ENCODE measurements at places on chromosomes 2 and 18.

- DNase-seq = no peak
These were observed 260.9 kb downstream of the ICOS start for GRCh38 chr2:204197336-204198005.

DNA sequence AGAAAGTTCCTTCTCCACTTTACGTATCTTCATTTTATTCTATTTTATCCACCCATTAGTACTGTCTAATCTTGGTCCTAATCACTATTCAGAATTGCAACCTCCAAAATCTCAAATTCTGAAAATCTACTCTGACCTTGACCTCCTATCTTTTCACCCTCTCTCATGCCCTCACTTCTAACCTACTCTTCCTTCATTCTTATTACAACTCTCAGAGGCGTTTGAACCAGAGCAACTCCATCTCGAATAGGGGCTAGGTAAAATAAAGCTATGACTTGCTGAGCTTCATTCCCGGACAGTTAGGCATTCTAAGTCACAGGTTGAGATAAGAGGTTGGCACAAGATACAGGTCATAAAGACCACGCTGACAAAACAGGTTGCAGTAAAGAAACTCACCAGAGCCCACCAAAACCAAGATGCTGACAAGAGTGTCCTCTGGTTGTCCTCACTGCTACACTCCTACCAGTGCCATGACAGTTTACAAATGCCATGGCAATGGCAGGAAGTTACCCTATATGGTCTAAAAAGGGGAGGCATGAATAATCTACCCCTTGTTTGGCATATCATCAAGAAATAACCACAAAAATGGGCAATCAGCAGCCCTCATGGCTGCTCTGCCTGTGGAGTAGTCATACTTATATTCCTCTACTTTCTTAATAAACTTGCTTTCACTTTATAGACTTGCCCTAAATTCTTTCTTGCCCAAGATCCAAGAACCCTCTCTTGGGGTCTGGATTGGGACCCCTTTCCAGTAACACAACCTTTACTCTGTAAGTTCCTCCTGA, 11.4 kb downstream of the CCDC88A start:
- no peak for DNase-seq

DNA sequence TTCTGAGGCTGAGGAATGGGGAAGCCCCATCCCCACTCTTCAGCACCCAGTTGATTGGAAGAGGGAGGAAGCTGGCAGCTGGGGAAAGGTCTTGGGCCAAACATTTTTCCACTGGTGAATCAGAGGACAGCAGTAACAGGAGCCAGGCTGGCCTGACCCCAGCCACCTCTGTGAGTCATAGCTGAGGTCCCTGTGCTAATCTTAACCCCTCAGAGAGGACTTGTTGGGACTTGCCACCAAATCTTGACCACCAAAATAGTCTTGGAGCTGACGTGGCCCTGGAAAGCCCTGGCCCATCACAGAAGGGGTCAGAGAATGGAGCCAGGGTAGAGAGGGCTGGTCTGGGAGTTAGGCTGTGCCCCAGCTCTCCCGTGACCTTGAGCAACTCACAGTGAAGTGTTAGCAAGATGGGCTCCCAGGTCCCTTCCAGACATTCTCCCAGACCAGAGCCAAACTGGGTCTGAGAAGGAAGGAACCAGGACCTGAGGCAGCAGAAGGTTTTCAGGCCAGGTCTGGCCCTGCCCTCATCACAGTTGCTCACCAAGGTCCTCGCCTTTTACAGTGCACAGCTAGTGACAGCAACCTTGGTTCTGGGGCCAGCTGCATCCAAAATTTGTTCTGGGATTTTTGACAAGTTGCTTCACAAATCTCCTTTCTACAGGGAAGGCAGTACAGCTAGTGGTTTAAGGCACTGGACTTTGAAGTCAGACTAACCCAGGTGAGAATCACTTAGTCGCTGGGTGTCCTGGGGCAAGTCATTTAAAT, 266.6 kb downstream of the CYP26B1 start:
- no peak for DNase-seq

DNA sequence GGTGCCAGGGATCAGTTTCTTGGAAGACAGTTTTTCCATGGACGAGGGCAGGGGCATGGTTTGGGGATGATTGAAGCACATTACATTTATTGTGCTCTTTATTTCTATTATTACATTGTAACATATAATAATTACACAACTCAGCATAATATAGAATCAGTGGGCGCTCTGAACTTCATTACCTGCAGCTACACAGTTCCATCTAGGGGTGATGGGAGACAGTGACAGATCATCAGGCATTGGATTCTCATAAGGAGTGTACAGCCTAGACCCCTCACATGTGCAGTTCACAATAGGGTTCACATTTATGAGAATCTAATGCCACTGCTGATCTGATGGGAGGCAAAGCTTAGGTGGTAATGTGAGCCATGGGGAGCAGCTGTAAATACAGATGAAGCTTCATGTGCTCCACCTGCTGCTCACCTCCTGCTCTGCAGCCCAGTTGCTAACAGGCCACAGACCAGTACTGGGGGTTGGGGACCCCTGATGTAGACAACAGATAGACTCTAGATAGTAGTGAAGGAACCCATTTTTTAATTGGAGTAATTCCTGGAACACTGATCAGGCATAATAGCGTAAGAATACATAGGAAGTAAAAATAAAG, 41.5 kb upstream of the MC4R start:
- no peak for DNase-seq

DNA sequence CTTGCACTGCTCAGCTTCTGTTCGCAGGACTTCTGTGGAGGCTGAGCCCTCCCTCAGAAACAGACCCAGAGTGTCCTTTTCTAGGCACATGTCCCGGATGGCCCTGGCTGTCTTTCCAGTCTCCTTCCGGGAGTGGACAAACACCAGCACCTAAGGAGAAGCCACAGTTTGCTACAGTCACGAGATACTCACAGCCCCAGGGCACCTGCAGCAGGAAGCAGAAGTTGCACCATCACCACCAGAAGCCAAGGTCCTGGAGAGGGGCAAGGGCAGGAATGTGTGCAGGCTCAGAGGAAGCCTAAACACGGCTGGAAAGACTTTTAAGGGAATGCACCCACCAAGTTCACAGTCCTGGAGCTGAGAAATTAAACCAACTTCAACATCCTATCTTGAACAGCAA, 13.6 kb downstream of the SNRNP200 start:
- no peak for DNase-seq

GRCh38 chr2:26469092-26469710, 8.7 kb downstream of the OTOF start:
- peak; percentile 86 for DNase-seq

- no peak for DNase-seq
These were observed 812.6 kb upstream of the LRATD1 start for GRCh38 chr2:13819896-13820295.

DNA sequence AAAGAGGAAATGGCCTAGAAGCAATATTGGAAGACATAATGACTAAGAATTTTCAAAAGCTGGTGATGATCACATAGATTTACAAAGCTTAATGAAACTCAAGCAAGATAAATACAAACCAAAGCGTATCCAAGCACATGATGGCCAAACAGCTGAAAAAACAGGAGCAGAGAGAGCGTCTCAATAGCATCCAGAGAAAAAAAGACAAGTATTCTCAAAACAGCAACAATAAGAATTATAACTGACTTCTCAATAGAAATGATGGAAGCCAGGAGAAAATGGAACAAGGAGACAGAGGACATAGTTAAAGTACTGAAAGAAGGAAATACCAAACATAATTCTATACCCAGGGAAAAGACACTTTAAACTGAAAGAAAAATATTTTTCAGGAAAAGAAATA, 437.2 kb upstream of the TNP1 start:
- DNase-seq = no peak

- DNase-seq = peak; percentile 53
These were observed 63.0 kb upstream of the TWIST2 start for GRCh38 chr2:238784671-238785527.

DNA sequence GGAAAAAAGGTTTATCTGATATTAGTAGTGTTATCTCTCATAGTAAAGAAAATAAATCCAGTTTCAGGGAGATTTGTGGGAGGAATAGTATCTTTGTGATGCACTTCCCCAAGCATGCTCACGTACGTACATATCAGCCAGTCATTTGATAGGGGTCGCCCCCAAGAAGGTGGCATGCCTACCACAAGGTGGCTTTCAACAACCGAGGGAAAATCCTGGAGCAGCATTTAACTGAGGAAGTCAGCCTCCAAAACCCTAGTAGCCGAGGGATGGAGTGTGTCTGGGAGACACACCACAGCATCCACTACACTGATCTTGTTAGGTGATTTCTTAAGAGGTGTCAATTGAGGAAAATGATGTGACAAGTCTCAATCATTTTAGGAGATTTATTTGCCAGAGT, 623.9 kb downstream of the NYAP2 start:
- no peak for DNase-seq

DNA sequence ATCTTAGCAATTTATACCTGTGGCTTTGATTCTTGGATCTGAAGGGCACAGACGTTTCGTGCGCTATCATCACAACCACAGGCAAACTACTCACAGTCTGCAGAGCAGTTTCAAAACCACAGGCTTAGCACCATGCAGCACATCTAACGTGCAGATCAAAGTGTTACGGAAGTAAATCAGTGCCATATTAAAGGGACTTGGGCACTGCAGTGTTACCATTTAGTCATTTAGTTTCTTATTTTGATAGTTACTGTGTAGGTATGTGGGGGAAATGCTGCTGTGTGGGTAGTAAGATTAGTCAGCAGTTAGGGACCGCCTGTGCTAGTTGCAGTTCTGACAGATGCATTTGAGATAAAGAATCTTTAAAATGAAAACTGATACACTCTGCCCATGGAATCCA, 384.0 kb downstream of the NBAS start:
- DNase-seq = peak; percentile 29

- no peak for DNase-seq
These were observed 702.2 kb upstream of the NRXN1 start for GRCh38 chr2:51734115-51734514.

DNA sequence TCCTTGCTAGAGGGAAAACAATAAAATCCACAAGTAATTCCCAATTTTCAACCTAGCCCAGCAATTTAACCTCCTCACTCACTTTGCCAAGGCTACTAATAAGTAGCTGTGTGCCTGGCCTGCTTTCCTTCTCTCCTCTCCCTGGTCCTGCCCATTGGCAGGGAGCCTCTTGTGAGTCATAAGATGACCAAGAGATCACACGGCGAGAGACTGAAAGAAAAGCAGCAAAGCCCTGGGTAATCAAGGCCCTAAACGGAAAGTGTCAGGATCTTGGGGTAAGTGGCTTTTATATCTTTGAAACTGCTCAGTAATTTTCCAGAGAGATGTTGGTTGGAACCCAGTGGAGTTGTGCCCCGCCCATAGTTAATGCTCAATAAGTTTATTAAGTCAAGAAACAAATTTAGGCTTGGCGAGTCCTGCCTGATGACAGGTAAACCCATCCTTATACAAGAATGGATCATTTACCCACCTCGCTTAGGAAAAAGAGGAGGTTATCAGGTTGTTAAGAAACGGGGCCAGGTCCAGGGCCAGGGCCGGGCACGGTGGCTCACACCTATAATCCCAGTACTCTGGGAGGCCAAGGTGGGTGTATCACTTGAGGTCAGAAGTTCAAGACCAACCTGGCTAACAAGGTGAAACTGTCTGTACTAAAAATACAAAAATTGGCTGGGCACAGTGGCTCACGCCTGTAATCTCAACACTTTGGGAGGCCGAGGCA, 10.0 kb upstream of the ADAM17 start:
- DNase-seq = no peak

Measured in GM19239 (cell line).